PC-9 (cell line): ENCODE measurements at places on chromosomes 1 and 21.

GRCh38 chr1:147172168-147173016, at the start of gene PRKAB2:
TSS of gene PRKAB2 (minus strand) at chr1:147172470. CDS start at chr1:147172144, 326 bp downstream.
- H3K4me1 ChIP-seq: peaks cover 42% of the 10 kb centered on the region
- peaks cover 5% of the 10 kb centered on the region; the same call in 1 of the 2 replicates for H3K36me3 ChIP-seq
- DNase-seq: peak; percentile 81
- peak within 1 kb of the TSS; percentile 87 for H3K4me3 ChIP-seq
- H3K27me3 ChIP-seq: no peaks in the 10 kb centered on the region

DNA sequence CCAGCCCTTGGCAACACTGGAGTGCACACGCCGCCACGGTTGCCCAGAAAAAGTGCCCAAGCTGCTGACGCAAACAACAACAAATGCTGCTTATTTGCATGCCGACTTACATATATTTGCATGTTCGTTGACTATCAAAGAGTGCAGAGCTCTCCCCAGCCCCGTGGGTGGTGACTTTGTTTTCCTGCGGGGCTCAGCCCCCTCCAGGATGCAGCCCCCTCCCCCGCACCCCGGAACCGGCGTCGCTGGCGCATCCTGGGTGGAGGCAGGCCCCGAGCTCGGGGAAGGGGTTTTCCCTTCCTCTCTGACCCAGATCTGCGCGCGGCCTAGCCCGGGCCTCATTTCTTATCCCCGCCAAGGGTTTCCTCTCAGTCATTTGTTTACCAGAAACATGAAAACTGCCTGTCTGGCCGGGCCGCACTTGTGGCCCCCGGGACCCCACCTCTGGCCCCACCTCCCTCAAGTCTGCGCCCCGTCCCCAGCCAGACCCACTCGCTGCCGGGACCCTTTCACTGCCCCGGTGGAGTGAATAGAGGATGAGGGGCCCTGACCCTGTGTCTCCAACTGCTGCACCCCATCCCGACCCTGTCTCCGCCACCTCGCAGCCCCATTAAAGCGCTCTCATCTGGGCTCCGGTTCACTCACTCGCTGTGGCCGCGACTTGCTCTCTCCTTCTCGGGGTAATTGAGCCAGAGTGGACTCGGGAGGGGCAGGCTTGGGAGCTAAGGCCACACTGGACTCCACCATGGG, 5.5 kb downstream of the TNFRSF25 start:
- H3K36me3 ChIP-seq: no peaks in the 10 kb centered on the region
- no peak overlapping the region for H3K27ac ChIP-seq
- no peaks in the 10 kb centered on the region for H3K27me3 ChIP-seq
- H3K4me1 ChIP-seq: no peaks in the 10 kb centered on the region
- no peak for DNase-seq

DNA sequence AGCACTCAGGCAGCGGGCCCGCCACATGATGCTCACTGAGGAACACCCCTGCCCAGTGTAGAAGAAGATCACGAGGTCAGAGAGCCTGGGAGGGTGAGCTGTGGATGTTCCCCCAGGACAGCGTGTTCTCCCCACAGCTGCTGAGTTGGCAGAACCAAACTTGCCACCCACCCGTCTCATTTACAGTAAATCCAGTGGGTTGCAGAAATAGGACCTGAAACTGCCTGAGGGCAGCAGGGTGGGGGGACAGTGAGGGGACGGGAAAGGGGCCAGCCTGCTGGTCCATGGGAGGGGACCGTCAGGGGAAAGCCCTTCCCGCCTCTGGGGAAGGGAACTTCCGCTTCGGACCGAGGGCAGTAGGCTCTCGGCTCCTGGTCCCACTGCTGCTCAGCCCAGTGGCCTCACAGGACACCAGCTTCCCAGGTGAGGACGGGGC, at the start of gene C1QB:
Gene C1QB (plus strand): TSS at position 356 of the 436 bp plus-strand sequence. CDS start 6,227 bp downstream, outside the sequence.
- DNase-seq: no peak
- H3K4me3 ChIP-seq: no peak within 1 kb of the TSS
- no peaks in the 10 kb centered on the region for H3K4me1 ChIP-seq

GRCh38 chr1:54885807-54886723, 930 bp downstream of the DHCR24 start:
- peak overlapping the region; percentile 96 for H3K4me3 ChIP-seq
- peak; percentile 79 for DNase-seq
- peaks cover 40% of the 10 kb centered on the region for H3K36me3 ChIP-seq
- peak overlapping the region; percentile 79 for H3K27ac ChIP-seq

DNA sequence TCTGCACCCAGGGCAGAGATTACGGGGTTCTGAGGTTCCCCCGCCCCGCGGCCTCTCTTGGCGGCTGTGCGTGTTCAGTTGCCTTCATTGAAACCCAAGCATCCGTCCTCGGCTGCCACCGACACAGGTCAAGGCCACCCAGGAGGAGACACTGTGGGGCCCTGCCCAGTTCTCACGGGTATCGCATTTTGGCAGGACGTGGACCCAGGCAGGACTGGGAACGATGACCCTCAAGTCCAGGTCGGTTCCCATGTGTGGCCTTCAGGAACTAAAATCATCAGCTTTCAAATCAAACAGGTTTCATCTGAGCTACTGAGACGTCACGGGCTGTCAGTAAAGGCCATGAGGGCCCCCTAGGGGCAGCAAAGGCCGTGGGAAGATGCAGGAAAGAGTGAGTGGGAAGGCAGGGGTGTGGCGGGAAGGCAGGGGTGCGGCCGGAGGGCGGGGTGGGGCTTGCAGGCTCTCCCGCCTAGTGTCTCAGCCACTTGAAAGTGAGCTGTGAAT, 7.0 kb upstream of the C1orf174 start:
- H3K36me3 ChIP-seq: no peaks in the 10 kb centered on the region
- DNase-seq: no peak
- H3K27me3 ChIP-seq: no peaks in the 10 kb centered on the region
- no peaks in the 10 kb centered on the region for H3K4me1 ChIP-seq
- H3K27ac ChIP-seq: no peak overlapping the region
- H3K4me3 ChIP-seq: no peak overlapping the region

- H3K27me3 ChIP-seq: no peaks in the 10 kb centered on the region
- peaks cover 29% of the 10 kb centered on the region for H3K4me1 ChIP-seq
- H3K36me3 ChIP-seq: no peaks in the 10 kb centered on the region; the same call in 1 of the 2 replicates
- H3K27ac ChIP-seq: peak overlapping the region; percentile 43
Measured at GRCh38 chr1:60251426-60251825, 177.9 kb upstream of the C1orf87 start.

GRCh38 chr1:5721634-5722215, 270.5 kb downstream of the NPHP4 start:
- DNase-seq: no peak
- no peaks in the 10 kb centered on the region for H3K4me1 ChIP-seq
- no peaks in the 10 kb centered on the region for H3K36me3 ChIP-seq
- H3K4me3 ChIP-seq: no peak overlapping the region

GRCh38 chr21:25938658-25939395, 204.1 kb downstream of the GABPA start:
- no peak overlapping the region for H3K4me3 ChIP-seq
- peaks cover 8% of the 10 kb centered on the region for H3K4me1 ChIP-seq
- no peaks in the 10 kb centered on the region for H3K36me3 ChIP-seq
- DNase-seq: no peak
- no peak overlapping the region for H3K27ac ChIP-seq

DNA sequence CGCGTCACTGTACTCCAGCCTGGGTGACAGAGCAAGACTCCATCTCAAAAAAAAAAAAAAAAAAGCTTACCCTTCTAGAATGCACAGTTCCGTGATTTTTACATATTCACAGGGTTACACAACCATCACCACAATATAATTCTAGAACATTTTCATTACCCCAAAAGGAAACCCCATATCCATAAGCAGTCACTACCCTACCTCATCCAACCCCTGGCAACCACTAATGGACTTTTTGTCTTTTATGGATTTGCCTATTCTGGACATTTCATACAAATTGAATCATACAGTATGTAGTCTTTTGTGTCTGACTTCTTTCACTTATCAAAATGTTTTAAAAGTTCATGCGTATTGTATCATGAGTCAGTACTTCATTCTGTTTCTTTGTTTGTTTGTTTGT, 22.8 kb downstream of the SYF2 start:
- no peaks in the 10 kb centered on the region for H3K4me1 ChIP-seq
- H3K27ac ChIP-seq: no peak overlapping the region
- no peaks in the 10 kb centered on the region for H3K36me3 ChIP-seq
- H3K4me3 ChIP-seq: no peak overlapping the region
- no peaks in the 10 kb centered on the region for H3K27me3 ChIP-seq

DNA sequence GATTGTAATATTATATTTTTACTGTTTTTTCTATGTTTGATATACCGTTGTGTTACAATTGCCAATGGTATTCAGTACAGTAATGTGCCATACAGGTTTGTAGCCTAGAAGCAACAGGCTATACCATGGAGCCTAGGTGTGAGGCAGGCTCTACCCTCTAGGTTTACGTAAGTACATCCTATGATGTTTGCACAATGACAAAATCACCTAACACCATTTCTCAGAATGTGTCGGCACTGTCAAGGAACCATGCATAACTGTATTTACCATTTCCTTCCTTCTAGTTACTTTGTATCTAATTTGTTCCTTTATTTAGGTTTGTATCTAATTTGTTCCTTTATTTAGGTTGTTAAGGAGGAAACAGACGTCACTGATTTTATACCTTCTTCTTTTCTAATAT, 9.9 kb downstream of the NPHP4 start:
- H3K36me3 ChIP-seq: no peaks in the 10 kb centered on the region
- H3K27ac ChIP-seq: no peak overlapping the region
- H3K4me3 ChIP-seq: no peak overlapping the region
- H3K4me1 ChIP-seq: no peaks in the 10 kb centered on the region

GRCh38 chr1:90012300-90012699, 17.4 kb downstream of the ZNF326 start:
- H3K27me3 ChIP-seq: no peaks in the 10 kb centered on the region
- H3K4me3 ChIP-seq: no peak overlapping the region
- DNase-seq: no peak
- no peak overlapping the region for H3K27ac ChIP-seq
- no peaks in the 10 kb centered on the region for H3K4me1 ChIP-seq

DNA sequence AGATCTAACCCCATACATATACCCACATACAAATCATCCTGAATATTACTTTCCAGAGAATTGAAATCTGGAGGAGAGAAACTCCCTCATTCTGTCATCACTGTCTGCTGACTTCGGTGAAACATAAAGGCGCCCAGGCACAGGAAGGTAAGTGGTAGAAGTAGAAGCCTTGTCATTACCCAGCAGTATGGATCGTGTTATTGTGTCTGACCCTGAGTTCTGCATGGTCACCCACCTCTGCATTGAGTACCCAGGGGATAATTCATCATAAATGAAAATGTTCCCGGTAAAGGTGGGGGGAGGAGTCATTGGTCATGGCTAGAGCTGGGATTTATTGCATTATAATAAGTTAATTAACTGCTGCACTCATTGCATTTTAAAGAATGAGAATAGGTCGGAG, 342.6 kb upstream of the PKN2 start:
- H3K4me1 ChIP-seq: no peaks in the 10 kb centered on the region
- DNase-seq: no peak
- no peaks in the 10 kb centered on the region for H3K36me3 ChIP-seq

GRCh38 chr1:17001760-17002523, 9.8 kb downstream of the ATP13A2 start:
- no peaks in the 10 kb centered on the region for H3K27me3 ChIP-seq
- no peak overlapping the region for H3K27ac ChIP-seq
- no peaks in the 10 kb centered on the region for H3K36me3 ChIP-seq
- H3K4me3 ChIP-seq: no peak overlapping the region

- no peak overlapping the region for H3K27ac ChIP-seq
- no peak overlapping the region for H3K4me3 ChIP-seq
- no peaks in the 10 kb centered on the region for H3K36me3 ChIP-seq
- H3K27me3 ChIP-seq: no peaks in the 10 kb centered on the region
- DNase-seq: no peak
Measured at GRCh38 chr1:17021896-17022295, 10.2 kb upstream of the ATP13A2 start.

GRCh38 chr1:178932552-178932906, 61.7 kb upstream of the ANGPTL1 start:
- no peaks in the 10 kb centered on the region for H3K36me3 ChIP-seq
- no peaks in the 10 kb centered on the region for H3K27me3 ChIP-seq
- no peak for DNase-seq
- H3K27ac ChIP-seq: no peak overlapping the region
- no peak overlapping the region for H3K4me3 ChIP-seq

DNA sequence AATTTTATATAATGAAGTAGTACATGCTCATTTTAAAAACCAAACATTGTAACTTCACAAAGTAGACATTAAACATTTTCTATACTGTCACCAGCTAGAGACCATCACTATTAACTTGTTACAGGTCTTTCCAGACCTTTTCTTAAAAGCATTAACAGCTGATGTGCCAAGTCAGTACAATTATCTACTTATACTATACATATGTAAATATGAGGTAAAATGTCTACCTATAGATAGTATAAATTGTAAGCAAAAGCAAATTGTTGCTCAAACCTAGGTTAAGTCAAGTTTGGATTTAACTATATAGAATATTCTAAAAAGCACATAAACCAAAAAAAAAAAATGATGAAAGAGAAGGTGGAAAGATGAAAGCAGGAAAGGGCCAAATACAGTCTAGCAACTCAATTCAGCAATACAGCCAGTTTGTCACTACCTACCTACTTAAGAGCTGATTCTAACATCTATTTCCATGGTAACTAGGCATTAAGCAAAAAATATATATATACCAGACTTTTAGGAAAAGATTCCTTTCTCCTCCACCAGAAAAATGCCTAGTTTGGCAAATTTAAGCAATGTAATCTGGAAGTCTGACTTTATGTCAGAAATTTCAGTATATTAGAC, 34.5 kb downstream of the ARID4B start:
- no peaks in the 10 kb centered on the region for H3K27me3 ChIP-seq
- peak overlapping the region; percentile 9; the same call in 1 of the 2 replicates for H3K27ac ChIP-seq
- no peak overlapping the region for H3K4me3 ChIP-seq
- no peaks in the 10 kb centered on the region for H3K36me3 ChIP-seq
- DNase-seq: no peak
- H3K4me1 ChIP-seq: peaks cover 40% of the 10 kb centered on the region

- no peak overlapping the region for H3K4me3 ChIP-seq
- H3K36me3 ChIP-seq: no peaks in the 10 kb centered on the region
- H3K4me1 ChIP-seq: no peaks in the 10 kb centered on the region
- H3K27me3 ChIP-seq: no peaks in the 10 kb centered on the region
Measured at GRCh38 chr1:97168056-97168455, 446.5 kb downstream of the PTBP2 start.

DNA sequence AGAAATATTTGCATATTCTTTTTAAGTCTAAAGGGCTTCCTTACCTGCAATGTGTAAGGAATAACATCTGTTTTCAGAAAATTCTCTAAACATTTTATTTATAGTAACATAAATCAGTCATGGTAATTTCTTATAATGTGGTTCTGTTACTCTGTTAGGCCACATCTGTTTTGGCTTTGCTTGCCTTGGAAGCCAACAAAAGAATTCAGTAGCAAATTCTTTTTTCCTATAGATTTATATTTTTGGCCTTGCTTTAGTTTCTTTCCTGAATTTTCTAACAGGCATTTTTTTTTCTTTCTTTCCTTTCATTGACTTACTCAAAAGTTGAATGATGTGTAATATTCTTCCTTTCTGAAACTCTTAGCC, 72.2 kb downstream of the OSBPL9 start:
- no peak overlapping the region for H3K4me3 ChIP-seq
- no peak for DNase-seq
- no peaks in the 10 kb centered on the region for H3K36me3 ChIP-seq

GRCh38 chr1:157932069-157932468, 61.4 kb upstream of the KIRREL1 start:
- DNase-seq: no peak
- peaks cover 7% of the 10 kb centered on the region; the same call in 1 of the 2 replicates for H3K27me3 ChIP-seq
- no peaks in the 10 kb centered on the region for H3K36me3 ChIP-seq
- no peaks in the 10 kb centered on the region for H3K4me1 ChIP-seq

- H3K4me3 ChIP-seq: no peak overlapping the region
- no peaks in the 10 kb centered on the region for H3K36me3 ChIP-seq
- H3K4me1 ChIP-seq: no peaks in the 10 kb centered on the region
- DNase-seq: no peak
- no peaks in the 10 kb centered on the region for H3K27me3 ChIP-seq
- no peak overlapping the region for H3K27ac ChIP-seq
Measured at GRCh38 chr1:87976316-87976715, 647.6 kb downstream of the LMO4 start.
